ENCODE measurements at places on chromosomes 2 and 18. TPM values are rescaled to one million over a fixed set of nuclear protein-coding genes. Genes with fewer than 3 reads are reported as not detected.
A peak's percentile ranks its signal among the peaks of the same experiment; 100 is the strongest.

- DNase-seq: no peak
Observed at GRCh38 chr2:240869109-240869955, 708 bp downstream of the AGXT start.

DNA sequence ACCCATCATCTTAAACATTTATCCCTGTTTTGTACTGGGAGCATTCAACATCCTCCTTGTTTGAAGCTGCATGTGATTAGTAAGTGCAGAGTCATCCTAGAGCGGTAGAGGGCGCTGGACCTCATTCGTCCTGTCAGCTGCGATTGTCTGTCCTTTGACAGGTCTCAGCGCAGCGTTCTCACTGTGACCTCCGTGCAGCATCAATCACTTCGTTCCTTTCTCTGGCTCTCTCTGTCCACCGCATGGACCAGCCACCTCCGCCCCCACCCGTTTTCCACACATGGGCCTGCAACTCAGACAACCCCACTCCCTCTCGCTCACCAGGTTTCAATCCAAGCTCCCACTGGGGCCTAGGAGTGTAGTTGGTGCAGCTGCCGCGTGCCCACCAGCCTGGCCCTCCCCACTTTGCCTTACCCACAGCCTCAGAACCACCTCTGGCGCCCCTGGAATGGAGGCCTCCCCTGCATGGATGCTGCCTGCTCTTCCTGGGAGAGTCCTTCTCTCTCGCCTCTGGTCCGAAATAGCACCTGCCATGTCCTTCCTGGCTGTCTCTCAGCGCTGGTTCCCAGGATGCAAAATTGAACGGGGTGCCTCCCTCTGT lies 90.5 kb downstream of the NDUFA10 start:
- DNase-seq: no peak

DNA sequence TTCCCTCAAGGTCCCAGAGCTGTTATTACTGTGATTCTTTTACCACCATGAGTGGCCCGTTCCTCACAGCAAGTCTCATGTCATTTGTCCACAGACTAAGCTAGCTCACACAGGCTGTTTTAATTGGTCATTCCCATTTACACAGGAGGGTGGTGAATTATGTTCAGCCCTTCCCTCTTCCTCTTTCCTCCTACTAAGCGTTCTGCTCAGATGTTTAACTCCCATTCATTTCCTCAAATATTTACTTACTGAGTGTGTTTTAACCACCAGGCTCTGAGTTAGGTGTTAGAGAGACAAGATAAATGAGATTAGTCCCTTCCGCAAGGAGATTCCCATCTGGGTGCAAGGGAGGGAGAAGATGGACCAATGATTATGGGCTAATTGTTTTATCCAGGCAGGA lies 403.6 kb upstream of the ACVR2A start:
- DNase-seq: no peak

GRCh38 chr2:45083175-45083574 lies 73.9 kb upstream of the SIX2 start:
- DNase-seq: peak; percentile 13

DNA sequence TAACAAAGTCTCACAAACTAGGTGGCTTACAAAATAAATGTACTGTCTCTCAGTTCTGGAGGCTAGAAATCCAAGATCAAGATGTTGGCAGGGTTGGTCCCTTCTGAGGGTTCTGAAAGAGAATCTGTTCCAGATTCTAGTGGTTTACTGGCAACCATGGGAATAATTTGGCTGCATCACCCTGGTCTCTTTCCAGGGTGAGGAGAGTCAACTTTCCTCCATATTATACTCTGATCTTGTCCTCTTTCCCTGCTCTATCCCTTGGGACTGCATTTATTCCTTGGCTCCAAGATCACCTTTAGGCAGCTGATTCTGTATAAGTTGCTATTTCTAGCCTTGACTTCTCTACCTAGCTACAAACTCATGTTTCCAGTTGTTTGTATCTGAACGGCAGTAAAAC lies 35.2 kb downstream of the SLC40A1 start:
- DNase-seq: no peak

GRCh38 chr18:3848316-3848715 lies 398.3 kb downstream of the TGIF1 start:
- no peak for DNase-seq

DNA sequence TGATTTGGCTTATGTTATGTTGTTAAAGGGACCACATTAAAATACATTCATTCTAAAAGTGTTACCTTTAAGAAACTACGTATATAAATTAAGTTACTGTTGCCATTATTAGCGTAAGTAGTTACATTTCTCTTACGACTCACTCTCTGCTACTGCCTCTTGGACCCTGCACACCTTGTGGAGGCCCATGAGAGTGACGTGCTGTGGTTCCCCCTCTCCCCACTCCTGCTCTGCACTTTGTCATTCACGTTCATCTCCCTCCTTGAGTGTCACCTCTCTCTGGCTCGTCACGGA lies 830 bp upstream of the MERTK start:
- no peak for DNase-seq

DNA sequence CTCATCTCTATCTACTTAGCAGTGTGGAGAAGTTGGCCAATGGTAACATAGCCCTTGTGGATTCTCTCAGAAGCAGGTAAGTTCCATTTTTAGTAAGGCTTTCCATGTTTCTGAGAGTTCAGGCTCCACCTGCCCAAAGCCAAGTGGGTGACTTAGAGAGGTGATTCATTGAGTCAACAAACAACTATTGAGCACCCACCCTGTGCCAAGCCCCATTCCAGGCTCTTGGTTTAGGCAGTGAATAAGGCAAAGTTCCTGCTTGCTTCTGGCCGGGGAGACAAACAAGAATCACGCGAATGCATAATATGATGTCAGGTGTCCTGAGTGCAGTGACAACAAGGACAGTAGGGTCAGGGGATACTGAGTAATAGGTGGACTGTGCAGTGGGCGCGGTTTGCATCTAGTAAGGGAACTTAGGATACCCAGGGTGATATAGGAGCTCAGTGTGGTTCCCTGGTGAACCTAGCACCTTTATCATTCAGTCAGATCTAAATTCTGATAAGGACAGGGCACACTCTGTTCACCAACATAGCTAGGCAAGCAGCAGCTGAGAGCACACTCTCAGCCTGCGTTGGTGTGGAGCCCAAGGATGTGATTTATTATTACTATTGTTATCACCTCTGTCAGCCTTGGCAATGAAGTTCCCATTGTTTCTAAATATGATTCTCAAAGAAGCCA lies 31.7 kb upstream of the KCTD1 start:
- peak; percentile 32 for DNase-seq

DNA sequence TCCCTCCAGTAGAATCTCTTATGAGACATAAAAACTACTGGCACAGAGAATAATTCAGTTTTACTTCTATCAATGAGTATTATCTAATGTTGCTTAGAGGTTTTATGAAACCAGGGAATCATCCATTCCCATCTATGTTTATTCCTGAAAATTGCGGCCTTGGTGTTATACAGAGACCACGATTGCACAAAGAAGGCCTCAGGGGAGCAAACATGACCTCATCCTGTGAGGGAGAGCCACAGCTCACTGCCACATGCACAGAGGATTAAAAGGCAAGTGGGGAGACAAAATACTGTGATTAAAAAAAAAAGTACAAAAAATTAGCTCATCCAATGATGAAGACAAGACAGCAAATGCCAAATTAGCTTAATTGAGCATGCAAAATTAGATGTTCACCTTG lies 111.8 kb upstream of the SLC35G4 start:
- DNase-seq: no peak

DNA sequence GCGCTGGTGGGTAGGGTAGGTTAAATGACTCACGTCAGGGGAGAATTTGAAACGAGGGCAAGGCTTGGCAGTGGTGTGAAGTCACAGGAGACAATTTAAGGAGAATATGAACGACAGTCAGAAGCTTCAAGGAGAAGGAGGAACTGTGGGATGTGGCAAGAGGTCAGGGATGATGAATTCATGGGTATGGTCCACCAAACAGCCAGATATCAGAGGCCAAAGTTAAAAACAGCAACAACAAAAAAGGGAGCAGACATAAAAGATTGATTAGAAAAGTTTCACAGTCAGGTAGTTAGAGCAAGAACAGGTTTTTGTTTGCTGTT lies 1.4 kb upstream of the ZNF396 start:
- no peak for DNase-seq

GRCh38 chr2:149080971-149081370 lies 42.5 kb downstream of the LYPD6B start:
- no peak for DNase-seq

DNA sequence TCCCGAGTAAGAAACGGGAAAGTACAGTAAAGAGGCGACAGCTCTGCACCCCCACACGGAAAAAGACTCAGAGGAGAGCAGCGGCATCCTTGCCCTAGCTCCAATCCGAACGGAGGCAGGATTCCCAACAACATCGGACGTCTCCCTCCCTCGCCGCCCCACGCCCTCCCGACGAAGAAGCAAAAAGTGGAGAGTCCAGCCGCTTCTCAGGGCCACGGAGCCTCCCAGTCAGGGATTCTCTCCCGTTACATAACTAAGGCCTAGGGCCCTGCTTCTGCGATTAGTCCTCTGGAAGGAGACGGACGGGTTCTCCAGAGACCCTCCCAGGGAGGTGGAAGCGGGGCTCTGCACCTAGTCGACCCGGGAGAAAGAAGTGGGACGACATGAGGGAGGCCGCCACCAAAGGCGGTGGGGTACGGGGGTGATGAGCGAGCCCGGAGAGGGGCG lies 587 bp downstream of the SUMO1 start:
- DNase-seq: peak; percentile 59

GRCh38 chr2:209917154-209917771 lies 85.2 kb upstream of the RPE start:
- DNase-seq: no peak

- no peak for DNase-seq
Observed at GRCh38 chr2:230346465-230346864, 19.5 kb downstream of the SP140L start.

SAG gene
- total RNA-seq: not detected

PIK3C3 gene
- 42.6 TPM for total RNA-seq

AGXT gene
- 0.07 TPM for total RNA-seq

DNA sequence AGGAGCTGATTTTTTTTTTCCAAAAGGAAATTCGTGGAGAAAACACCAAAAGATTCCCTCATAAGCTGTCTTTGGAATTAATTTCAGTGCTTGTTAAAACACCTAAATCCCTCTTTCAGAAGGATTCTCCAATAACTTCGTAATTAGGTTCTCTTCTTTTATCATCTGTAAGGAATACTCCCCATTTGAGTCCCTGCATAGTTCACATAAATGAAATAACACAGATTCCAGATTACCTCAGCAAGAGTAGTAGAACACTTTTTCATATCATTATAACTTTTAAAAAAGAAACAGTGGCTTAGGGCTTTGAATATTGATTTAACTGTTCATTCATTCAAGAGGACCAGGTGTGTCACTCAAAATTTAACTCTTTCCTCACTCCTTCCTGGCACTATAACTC lies 55.5 kb downstream of the ARHGAP28 start:
- DNase-seq: no peak

DNA sequence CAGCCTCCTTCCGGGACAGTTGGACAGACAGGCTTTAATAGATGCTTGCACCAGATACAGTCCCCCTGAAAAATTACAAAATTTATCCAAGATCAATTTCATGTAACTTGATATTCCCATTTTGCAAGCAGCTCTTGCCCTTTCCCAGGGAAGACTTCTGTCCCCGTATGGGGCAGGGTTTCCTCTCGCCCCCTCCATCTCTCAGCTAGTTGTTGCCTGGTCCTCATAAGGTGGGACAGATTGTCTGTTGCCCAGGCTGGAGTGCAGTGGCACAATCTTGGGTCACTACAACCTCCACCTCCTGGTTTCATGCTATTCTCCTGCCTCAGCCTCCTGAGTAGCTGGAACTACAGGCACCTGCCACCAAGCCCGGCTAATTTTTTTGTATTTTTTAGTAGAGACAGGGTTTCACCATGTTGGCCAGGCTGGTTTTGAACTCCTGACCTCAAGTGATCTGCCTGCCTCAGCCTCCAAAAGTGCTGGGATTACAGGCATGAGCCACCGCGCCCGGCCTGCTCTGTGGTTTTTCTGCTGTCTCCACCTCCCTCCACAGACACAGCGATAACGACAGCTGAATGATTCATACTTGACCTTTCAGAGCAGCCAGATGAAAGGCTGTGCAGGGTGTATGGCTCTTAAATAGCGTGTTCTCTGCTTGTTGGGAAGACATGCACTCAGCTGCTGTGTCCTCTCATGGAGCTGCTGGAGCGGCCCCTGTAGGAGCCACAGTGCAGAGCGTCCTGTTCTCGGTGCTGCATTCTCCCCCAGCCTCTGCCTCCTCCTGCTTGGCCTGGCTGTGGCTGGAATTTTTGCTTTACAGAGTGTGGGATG lies 61.4 kb downstream of the TTC39C start:
- peak; percentile 99 for DNase-seq

UGT1A3 gene
- not detected for total RNA-seq
